ENCODE measurements at places on chromosomes 4 and X.

- H3K27ac ChIP-seq: no peak overlapping the region
- no peaks in the 10 kb centered on the region for H3K4me1 ChIP-seq
- DNase-seq: no peak
- no peaks in the 10 kb centered on the region for H3K36me3 ChIP-seq
These were observed 36.8 kb upstream of the IL1RAPL1 start for GRCh38 chrX:28550331-28550872.

GRCh38 chrX:46165411-46165810 is 379.8 kb downstream of the ZNF674 start:
- DNase-seq: no peak
- no peaks in the 10 kb centered on the region for H3K36me3 ChIP-seq
- H3K27ac ChIP-seq: no peak overlapping the region

DNA sequence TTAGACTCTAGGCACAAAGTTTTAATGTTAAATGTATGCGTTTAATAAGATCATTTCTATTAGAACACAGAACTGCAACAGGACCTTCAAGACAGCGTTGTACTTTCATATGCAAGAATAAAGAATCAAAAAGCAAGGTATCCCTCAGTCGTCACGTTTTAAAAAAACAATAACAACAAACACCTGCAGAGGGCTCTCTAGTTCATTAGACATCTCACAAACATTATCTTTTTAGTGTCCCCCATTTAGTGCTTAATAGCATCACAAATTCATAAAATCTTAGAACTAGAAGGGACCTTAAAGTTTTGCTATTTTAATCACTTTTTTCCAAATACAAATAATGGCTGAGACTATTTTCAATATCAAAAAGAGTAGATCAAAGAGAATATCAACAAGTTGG is 236.6 kb downstream of the DCHS2 start:
- H3K4me3 ChIP-seq: no peak overlapping the region
- DNase-seq: peak; percentile 2
- H3K27me3 ChIP-seq: no peaks in the 10 kb centered on the region
- no peaks in the 10 kb centered on the region for H3K36me3 ChIP-seq
- no peaks in the 10 kb centered on the region for H3K4me1 ChIP-seq

DNA sequence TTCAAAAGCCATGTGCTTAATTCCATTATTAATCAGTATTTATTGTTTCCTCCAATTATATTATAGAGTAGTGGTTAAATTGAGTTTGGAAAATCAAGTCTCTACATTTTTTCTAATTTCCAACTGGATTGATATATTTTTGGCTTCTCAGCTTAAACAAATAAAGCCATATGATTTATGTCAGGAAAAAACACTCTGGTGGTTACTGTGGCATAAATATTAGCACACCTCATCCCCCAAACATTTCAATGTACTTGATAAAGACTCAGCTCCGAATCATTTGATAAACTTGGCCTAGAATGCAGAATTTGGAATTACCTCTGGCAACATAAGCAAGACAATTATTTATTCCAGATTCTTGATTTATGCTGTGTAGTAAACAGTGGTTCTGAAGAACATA is 2313.8 kb downstream of the ARAP2 start:
- no peak overlapping the region for H3K27ac ChIP-seq
- no peak for DNase-seq
- H3K36me3 ChIP-seq: no peaks in the 10 kb centered on the region

- no peak for DNase-seq
- no peaks in the 10 kb centered on the region for H3K4me1 ChIP-seq
- no peak overlapping the region for H3K27ac ChIP-seq
- no peak overlapping the region for H3K4me3 ChIP-seq
- no peaks in the 10 kb centered on the region for H3K36me3 ChIP-seq
These were observed 175.3 kb downstream of the MAML3 start for GRCh38 chr4:139978692-139979091.

- H3K36me3 ChIP-seq: no peaks in the 10 kb centered on the region
- H3K4me1 ChIP-seq: peaks cover 4% of the 10 kb centered on the region
- no peak overlapping the region for H3K27ac ChIP-seq
- no peak overlapping the region for H3K4me3 ChIP-seq
These were observed 119.5 kb upstream of the SCML1 start for GRCh38 chrX:17617806-17618205.

DNA sequence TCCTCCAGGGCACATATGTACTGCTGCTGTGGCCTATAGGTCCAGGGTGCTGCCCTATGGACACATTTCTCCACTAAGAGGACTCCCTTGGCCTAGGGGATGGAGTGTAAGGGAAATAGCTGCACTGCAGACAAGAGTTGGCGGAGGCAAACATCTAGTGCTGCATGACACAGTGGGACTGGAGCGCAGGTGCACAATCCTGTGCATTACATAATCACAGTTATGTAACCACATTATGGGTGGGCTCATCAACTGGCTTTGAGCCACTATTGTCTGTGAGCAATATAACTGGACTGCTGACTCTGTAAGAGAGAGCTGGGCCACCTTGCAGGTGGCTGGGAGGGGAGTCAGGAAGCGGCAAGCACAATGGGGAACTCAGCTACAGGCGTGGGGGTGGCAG is 3.2 kb upstream of the TIGD2 start:
- no peaks in the 10 kb centered on the region for H3K27me3 ChIP-seq
- H3K4me1 ChIP-seq: peaks cover 3% of the 10 kb centered on the region
- no peak for DNase-seq

- DNase-seq: no peak
- H3K27ac ChIP-seq: no peak overlapping the region
- H3K36me3 ChIP-seq: peaks cover 9% of the 10 kb centered on the region
- H3K4me3 ChIP-seq: no peak overlapping the region
These were observed 54.7 kb downstream of the SMARCAD1 start for GRCh38 chr4:94262163-94263016.

DNA sequence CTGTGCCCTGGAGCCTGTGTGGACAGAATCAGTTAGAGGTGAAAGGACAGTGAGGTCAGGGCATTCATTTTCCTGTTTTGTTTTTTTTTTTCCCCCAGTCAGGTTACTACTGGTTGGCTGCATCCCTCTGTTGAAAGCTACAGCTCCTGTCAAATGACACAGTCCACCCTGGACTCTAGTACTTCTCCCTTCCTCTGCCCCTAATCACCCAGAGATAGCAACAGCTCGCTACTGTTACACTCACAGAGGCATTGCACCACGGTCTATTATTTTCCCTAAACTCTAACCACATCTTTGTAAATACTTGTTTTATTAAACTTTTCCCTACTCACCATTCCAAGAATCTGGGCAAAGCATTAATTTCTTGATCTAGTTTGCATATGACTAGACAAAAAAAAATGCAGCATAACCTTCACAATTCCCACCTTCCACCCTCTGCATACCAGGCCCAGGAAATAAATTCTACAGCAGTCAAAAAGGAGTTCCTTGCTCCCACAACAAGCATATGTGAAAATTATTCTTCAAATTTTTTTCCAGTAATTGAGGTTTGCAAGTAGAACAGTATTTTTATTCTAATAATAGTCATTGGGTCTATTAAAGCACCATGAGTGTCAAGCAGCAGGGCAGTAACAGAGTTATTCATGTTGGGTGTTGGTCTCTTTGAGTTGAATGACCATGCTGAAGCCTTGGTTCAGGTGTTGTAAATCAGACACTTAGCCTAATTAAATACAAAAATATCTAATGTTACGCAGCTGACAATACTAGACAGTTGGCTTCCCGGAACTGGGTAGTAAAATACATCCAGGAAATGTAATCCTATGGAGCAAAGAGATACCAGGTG is 329.2 kb downstream of the INPP4B start:
- H3K36me3 ChIP-seq: no peaks in the 10 kb centered on the region
- no peak overlapping the region for H3K27ac ChIP-seq
- no peak overlapping the region for H3K4me3 ChIP-seq
- H3K27me3 ChIP-seq: no peaks in the 10 kb centered on the region

DNA sequence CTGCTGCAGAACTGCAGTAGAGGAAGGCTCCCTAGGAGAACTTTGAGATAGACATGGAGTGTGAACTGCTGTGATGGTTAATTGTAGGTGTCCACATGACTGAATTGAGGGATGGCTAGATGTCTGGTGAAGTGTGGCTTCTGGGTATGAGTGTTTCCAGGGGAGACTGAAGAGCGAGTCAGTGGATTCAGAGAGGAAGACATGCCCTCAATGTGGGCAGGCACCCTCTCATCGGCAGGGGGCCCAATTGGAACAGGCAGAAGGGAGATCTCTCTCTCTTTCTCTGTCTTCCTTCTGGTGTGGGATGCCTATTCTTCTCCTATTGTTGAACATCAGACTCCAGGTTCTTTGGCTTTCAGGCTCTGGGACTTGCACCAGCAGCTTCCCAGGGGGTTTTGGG is 304.7 kb upstream of the GATB start:
- no peak overlapping the region for H3K4me3 ChIP-seq
- no peaks in the 10 kb centered on the region for H3K27me3 ChIP-seq
- no peaks in the 10 kb centered on the region for H3K36me3 ChIP-seq

DNA sequence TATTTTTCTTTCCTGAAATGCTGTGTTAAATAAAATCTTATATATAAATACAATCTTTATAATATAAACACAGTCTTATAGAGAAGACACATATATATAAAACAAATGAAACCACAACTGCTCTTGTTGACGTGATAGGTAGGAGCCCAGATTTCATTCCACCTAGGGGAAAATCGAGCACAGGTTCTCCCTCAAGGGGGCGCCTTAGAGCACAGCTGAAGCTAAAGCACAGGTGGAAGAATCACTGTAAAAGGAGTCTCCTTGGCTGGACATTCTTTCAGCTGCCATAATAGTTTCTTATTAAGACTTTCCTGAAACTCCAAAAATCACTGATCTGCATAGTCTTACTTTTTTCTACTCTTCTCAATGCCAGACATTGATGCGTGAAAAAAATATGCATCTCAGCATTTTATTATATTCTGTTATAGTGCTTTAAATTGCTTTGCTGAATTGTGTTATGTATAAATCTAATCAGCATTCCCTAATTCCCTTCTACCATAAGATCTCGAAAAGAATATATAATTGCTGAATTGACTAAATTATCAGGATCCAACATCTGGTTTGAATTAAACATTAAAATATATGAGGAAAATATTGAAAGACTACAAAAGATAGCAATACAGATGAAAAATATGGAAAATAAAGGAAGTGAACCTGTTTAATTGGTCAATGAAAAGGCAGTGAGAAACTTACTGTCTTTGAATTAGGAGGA is 25.5 kb upstream of the RXFP1 start:
- H3K27ac ChIP-seq: no peak overlapping the region
- H3K27me3 ChIP-seq: no peaks in the 10 kb centered on the region
- DNase-seq: peak; percentile 21

- no peak overlapping the region for H3K27ac ChIP-seq
- no peak overlapping the region for H3K4me3 ChIP-seq
- H3K27me3 ChIP-seq: no peaks in the 10 kb centered on the region
- H3K4me1 ChIP-seq: no peaks in the 10 kb centered on the region
These were observed 20.8 kb upstream of the FREM3 start for GRCh38 chr4:143721317-143721716.

DNA sequence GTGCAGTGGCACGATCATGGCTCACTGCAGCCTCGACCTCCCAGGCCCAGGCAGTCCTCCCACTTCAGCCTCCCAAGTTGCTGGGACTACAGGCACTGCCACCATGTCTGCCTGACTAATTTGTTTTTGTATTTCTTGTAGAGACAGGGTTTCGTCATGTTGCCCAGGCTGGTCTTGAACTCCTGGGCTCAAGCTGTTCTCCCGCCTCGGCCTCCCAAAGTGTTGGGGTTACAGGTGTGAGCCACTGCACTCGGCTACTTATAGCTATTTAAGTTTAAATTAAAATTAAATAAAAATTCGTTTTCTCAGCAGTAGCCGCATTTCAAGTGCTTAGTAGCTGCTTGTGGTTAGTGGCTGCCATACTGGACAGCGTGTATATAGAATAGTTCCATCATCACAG is 3.5 kb downstream of the SMAD1 start:
- no peaks in the 10 kb centered on the region for H3K27me3 ChIP-seq
- no peaks in the 10 kb centered on the region for H3K36me3 ChIP-seq
- no peak overlapping the region for H3K27ac ChIP-seq
- H3K4me1 ChIP-seq: peaks cover 7% of the 10 kb centered on the region
- DNase-seq: no peak

DNA sequence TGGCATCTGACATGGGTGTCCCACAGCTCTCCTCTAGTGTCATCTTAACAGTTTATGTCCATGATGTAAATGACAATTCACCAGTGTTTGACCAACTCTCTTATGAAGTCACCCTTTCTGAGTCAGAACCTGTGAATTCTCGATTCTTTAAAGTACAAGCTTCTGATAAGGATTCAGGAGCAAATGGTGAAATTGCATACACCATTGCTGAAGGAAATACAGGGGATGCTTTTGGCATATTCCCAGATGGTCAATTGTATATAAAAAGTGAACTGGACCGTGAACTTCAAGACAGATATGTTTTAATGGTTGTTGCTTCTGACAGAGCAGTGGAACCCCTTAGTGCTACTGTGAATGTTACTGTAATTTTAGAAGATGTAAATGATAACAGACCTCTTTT is 4.6 kb downstream of the FAT4 start:
- no peak overlapping the region for H3K4me3 ChIP-seq
- peaks cover 7% of the 10 kb centered on the region for H3K4me1 ChIP-seq
- no peaks in the 10 kb centered on the region for H3K27me3 ChIP-seq
- H3K36me3 ChIP-seq: no peaks in the 10 kb centered on the region
- H3K27ac ChIP-seq: no peak overlapping the region
- DNase-seq: no peak

DNA sequence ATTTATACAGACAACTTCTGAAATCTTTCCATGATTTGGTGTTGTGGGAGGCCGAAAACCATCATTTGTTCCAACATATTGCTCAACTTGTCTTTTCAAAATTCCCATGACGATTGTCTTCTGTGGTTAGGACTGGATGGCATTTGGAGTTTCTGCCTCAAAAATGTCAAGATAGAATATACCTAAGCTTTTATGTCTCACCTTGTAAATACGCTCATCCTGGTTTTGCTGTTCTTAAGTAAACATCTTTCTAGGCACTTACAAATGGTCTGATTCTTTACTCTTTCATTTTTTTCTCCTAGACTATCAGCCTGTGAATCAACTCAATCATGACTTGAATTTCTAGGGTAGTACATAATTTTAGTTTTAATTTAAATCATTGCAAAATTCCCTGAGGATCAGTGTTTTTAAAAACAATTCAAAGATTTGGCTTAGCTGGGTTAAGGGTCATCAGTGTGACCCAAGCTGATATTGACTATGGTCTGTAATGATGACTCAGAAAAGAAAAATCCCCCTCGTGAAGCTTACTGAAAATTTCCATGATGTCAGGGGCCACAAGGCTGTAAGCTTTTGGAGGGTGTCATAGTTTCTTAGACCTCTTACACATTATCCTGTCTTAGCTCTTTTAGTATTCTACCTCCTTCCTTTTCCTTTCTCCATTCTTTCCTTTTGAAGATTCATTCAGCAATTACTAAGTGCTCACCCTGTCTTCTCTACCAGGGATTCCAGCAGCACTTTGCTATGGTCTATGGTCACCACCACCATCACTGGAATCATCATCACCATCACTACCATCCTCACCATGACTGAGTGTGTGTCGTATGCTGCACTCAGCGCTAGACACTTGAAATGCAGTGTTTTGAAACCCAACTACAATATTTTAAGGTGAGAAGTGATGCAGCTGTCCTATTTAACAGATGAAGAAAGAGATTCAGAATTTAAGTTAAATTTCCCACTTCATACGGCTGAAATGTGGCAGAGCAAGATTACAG is 124.4 kb downstream of the CPE start:
- no peak overlapping the region for H3K27ac ChIP-seq
- peaks cover 9% of the 10 kb centered on the region for H3K4me1 ChIP-seq
- H3K27me3 ChIP-seq: no peaks in the 10 kb centered on the region

GRCh38 chrX:63250253-63250868 is 100.8 kb downstream of the SPIN4 start:
- no peak overlapping the region for H3K27ac ChIP-seq
- no peaks in the 10 kb centered on the region for H3K4me1 ChIP-seq
- DNase-seq: peak; percentile 69
- no peak overlapping the region for H3K4me3 ChIP-seq
- no peaks in the 10 kb centered on the region for H3K36me3 ChIP-seq

GRCh38 chr4:138193963-138194362 is 48.2 kb downstream of the SLC7A11 start:
- no peak overlapping the region for H3K27ac ChIP-seq
- H3K36me3 ChIP-seq: no peaks in the 10 kb centered on the region
- H3K27me3 ChIP-seq: no peaks in the 10 kb centered on the region
- no peak for DNase-seq
- H3K4me1 ChIP-seq: peaks cover 21% of the 10 kb centered on the region

Measured in HCT116 (cell line).